Natural killer cell (primary cell): ENCODE measurements at places on chromosomes 7 and 10. TPM values are rescaled to one million over a fixed set of nuclear protein-coding genes. Genes with fewer than 3 reads are reported as not detected.

The TMEM196 gene
- total RNA-seq: not detected

The SFRP4 gene
- not detected for total RNA-seq

The NSUN5 gene
- 39.3 TPM for total RNA-seq

The SEMA3A gene
- 0.13 TPM for total RNA-seq

- DNase-seq: no peak
These were observed 59.7 kb downstream of the PHTF2 start for GRCh38 chr7:77858278-77858677.

- DNase-seq: no peak
These were observed 166.6 kb upstream of the TCF7L2 start for GRCh38 chr10:112783351-112784021.

DNA sequence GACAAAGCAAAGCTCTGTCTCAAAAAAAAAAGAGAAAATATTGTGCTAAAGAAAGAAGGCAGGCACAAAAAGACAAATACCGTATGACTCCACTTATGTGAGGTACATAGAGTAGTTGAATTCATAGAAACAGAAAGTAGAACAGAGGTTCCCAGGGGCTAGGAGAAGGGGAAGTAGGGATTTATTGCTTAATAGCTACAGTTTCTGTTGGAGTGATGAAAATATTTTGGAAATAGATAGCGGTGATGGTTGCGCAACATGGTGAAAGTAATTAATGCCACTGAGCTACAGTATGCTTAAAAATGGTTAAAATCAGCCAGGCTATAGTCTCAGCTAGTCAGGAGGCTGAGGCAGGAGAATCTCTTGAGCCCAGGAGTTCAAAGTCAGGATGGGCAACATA is 18.5 kb upstream of the NPFFR1 start:
- no peak for DNase-seq

DNA sequence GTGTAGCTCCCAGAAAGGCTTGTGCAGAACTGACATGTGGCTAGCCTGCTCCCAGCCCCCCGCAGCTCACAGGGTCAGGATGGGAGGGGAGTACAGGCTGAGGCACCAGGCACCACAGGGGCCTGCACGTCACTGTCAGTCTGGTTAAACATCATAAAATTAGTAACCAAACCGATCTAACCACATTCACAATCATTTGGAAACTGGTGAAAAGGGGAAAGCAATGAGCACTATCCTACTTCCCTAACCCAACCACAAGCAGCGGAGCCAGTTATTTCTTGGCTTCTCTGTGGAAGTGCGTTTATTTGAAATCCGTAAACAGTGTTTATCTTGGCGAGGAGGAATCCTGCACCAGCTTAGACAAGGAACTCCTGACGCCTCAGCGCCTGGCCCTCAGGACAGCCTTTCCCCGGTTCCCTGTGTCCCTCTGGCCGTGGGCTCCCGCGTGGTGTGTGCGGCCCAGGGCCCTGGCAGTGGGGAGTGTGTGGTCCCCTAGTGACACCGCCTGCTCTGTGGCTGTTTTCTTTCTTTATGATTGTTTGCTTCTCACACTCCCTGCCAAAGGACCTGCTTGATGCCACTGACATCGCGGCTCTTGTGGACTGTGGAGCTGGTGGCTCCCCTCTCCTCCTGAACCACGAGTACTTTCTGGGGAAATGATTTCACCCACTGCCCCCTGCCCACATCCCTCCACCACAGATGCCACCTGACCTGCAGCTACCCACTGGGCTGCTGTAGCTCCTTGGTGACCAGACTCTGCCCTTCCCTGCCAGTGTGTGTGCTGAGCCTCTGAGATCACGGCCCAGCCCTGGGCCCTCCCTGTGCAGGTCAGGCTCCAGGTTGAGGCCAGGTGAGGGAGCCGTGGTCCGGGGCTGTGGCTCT is 38.0 kb downstream of the INPP5A start:
- no peak for DNase-seq

- no peak for DNase-seq
These were observed 5.0 kb downstream of the PGAM2 start for GRCh38 chr7:44060091-44060947.
